ENCODE measurements at places on chromosomes 12 and 14. TPM values are rescaled to one million over a fixed set of nuclear protein-coding genes. Genes with fewer than 3 reads are reported as not detected.

DNA sequence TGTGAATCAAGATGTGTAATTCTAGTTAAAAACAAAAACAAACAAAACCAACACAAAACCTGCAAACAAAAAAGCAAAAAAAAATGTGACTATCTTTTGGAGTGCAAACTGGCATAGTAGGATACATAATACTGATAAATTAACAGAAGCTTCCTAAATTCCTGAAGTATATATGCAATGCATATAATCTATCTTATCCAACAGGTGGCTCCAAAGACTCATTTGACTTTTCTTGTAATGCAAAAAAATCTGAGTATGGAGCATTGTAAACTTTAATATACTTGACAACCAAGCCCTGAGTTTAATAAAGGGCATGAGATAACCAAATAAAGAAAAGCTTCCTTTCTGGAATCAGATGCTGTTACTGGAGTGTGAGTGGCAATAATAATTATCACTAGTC, 1003.6 kb downstream of the FSCB start:
- no peak for DNase-seq

- DNase-seq: no peak
These were observed 115.0 kb downstream of the TMEM132C start for GRCh38 chr12:128381946-128382345.

KRT77 gene
- total RNA-seq: not detected

DNA sequence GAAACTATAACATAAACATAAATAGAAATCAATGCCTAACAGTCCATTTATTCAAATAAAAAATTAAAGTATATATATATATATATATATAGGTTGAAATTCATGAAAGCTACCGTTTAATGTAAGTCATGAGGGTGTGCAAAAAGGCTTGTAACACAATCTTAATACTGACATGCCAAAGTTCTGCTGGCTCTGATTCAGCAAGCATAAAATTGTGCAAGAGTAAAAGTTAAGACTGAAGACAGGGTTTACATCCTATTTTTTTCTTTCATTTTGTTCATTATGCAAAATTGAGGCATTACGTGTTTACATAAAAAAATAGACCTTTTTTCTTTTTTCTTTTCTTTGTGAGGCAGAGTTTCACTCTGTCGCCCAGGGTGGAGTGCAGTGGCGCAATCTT, 984.2 kb downstream of the FSCB start:
- no peak for DNase-seq

- no peak for DNase-seq
These were observed 85.0 kb downstream of the RNF34 start for GRCh38 chr12:121484967-121485366.

NTF3 gene
- total RNA-seq: not detected

- no peak for DNase-seq
These were observed 11.6 kb upstream of the KCNJ8 start for GRCh38 chr12:21786041-21786531.

- DNase-seq: no peak
These were observed 29.7 kb downstream of the RBM19 start for GRCh38 chr12:113936460-113936859.

GRCh38 chr12:49952391-49953055, 2.0 kb downstream of the AQP2 start:
- DNase-seq: no peak

SERPINA12 gene
- total RNA-seq: not detected

DNA sequence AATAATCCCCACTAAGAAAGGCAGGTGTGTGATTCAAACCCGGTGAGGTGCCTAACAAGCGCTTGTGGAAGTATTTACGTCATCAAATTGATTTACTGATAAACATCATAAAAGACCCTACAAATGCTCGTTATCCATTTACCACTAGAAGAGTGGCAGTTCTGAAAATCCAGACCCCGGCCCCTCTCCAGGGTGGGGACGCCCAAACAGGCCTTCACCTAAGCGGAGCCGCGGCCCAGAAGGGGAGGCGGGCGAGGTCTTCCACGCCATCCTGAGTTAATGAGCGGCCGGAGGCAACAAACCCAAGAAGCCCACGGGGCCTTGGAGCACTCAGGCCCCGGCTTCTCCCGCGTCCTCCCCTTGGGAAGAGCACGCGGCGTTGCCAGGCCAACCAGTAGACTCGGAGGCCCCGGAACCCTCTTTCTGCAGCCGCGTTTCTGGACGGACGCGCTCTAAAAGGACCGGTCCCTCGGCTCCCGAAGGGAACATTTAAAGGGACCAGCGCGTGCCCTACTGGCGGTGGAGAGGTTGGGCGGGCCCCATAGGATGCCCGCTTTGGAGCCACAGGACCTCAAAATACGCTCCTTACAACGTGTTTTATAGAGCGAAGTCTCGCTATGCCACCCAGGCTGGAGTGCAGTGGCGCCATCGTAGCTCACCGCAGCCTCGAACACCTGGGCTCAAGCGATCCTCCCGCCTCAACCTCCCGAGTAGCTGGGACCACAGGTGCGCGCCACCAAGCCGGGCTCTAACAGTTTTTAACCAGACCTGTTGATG, 3.5 kb downstream of the PTPN21 start:
- peak; percentile 57 for DNase-seq

DNA sequence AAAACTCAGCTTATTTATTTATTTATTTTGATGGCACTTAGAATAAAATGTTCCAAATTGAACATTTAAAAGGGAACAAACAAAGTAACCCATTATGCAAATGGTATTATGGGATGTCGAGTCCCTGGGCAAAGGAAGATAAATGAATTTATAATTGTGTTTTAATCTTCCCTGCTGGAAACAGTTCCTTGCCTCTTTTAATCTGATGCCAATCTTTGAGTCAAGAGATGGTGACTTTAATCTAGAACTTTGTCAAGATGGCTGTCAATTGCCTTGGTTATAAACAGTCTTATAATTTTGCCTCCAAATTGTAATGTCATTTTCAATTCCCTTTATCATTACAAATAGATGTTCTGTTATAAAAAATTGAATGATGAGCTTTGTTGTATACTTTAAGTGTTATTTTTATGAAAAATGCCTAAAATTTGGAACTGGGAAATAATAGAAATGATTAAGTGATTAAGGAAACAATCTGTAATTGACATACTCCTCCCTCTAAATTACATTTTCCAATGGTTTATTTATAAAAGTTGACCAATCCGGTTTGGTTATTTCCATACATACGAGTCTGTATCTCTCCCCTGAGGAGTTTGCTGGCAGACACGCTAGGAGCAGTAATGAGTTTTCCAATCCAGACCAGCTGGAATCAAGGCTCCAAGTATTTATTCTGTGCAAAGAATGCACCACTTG, 134.9 kb upstream of the FRMD6 start:
- no peak for DNase-seq

DNA sequence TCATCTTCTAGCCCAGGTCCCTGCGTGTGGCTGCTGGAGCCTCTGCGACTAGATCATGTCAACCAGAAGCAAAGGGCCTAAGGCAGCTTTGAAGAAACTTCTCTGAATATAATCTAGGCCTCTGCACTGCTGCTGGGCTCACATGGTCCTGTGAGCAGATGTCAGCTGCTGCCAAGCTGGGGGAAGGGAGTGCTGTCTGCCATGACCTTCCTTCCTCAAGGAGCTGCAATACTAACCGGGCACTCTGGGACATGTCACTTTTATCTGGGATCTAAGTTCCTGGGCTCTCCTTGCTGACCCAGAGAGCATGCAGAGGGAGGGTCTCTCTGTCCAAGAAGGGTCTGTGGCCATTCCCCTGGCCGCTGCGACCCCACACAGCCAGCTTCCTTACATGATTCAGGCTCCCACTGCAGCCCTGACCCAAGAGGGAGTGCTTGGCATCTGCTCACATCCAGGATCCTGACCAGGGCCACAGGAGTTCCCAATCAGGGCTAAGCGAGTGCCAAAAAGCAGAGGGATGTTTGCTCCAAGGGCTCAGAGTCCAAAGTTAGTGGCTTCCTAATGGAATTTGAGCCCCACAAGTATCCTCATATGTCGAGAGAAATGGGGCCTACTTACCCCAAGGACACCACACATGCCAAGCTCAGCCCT, 74.0 kb downstream of the PLEKHG3 start:
- no peak for DNase-seq

GRCh38 chr12:29103539-29103974, 45.5 kb upstream of the FAR2 start:
- peak; percentile 36 for DNase-seq

DNA sequence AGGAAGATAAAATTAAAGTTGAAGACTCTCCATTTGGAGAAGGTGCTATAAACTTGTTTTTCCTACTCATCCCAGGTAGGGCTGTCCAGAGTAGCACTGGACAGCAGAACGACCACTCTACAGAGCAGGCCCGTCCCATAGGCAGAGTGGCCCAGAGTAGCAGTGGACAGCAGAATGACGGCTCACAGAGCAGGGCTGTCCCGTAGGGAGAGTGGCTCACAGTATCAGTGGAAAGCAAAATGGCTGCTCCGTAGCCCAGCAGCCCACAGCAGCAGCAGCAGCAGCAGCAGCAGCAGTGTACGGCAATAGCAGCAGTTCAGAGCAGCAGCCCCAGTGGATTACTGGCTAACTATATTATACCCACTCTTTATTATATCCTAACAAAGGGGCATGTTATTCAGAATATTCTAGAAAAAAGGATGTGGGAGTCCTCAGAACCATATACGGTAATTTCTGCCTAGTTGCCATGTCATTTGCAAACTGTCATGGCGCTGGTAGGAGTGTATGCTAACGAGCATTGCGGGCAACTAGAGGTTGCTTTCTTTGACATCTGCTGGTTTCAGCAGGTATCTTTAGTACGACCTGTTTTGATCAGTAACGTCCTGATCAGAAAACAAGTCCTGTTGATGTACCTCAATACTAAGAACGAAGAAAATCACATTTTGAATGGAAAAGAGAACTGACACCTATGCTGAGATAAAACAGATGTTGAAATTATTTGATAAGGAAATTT, 567.3 kb downstream of the SLC16A7 start:
- no peak for DNase-seq

ANAPC5 gene
- total RNA-seq: 130 TPM

RDH16 gene
- 0.10 TPM for total RNA-seq

DNA sequence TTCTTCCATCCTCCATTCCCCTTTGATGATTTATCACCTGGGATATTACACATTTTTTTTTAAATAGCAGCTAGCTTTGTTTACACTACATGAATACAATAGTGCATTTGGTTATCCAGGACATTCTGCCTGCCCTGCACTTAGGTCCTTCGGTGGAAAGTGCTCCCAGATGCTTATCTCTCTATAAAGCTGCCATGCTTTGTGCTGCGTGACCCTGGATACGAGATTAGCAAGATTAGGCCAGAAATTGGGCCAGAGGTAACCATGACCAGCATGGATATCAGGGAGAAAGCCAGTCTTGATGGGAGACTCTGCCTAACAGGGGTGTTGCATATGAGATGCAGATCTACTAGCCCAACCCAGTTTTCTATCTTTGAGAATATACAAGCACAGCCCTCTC, 12.1 kb upstream of the KRT83 start:
- DNase-seq: no peak

WSCD2 gene
- not detected for total RNA-seq

GRCh38 chr12:94594443-94594825, 55.9 kb downstream of the TMCC3 start:
- no peak for DNase-seq

SLC6A13 gene
- total RNA-seq: 0.40 TPM

DNA sequence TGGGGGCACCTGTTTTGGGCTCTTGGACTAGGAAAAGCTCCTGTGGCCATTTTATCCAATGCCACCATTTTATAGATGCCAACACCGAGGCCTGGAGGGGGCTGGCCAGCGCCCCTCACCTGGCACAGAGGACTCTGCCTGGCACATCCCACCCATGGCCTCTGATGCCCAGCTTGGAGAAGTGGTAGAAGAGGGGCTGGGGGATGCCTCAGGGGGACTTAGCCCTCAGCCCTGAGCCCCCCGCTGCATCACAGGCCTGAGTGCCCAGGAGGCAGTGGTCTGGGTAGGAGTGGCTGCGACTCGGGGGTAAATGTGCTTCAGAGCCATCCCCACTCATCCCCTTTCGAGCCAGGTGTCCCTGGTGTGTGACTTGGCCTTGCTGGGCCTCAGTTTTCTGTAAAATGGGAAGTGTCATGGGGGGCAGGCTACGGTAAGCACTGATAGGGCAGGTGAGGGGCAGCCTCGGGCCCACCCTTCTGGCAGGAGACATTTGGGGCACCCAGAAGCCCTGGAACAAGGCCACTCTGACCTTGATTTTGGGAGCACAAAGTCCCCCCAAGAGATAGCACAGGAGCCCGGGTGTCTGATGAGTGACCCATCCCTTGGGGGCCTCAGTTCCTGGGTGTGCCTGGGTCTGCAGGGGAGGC, 22.5 kb downstream of the SH2B3 start:
- DNase-seq: no peak

GRCh38 chr14:101078892-101079221, 175.3 kb upstream of the RTL1 start:
- DNase-seq: no peak

DNA sequence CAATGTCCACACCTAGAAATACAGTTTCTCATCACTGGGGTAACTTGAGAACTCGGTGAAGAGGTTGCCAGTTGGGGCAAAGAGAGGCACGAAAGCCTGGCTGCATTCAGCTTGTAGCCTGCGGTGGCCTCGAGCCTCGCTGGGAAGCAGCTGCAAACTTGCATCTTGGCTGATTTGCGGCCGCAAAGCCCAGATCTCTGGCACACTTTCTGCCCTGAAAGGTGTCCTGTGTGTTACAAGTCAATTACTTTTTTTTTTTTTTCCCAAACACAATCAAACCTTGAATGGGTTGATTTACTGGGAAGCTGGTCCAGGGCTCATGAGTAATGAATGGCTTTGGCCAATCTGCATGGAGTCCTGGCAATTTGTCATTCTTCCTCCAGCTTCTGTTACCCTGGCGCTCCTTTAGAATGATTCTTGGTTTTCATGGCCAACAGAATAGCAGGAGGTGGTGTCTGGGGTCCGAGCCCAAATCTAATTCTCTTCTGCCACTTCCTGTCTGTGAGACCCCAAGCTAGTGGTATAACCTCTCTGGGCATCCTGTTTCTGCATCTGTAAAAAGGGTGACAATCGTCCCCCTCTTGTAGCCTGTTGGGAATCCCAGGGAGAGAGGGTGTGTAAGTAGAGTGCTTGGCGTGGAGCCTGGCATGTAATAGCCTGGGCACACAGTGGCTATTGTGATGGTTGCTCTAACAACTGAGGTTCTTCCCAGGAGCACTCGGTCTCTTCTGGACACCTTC, 6.7 kb downstream of the BCL7A start:
- no peak for DNase-seq

GRCh38 chr12:15963271-15963670, 52.1 kb downstream of the DERA start:
- no peak for DNase-seq

POLE gene
- 117 TPM for total RNA-seq

- no peak for DNase-seq
These were observed 17.6 kb downstream of the KERA start for GRCh38 chr12:91040096-91040755.

- no peak for DNase-seq
These were observed 85.4 kb downstream of the CRACR2A start for GRCh38 chr12:3667485-3667884.

- DNase-seq: no peak
These were observed 42.0 kb downstream of the GPHB5 start for GRCh38 chr14:63276492-63277342.

DNA sequence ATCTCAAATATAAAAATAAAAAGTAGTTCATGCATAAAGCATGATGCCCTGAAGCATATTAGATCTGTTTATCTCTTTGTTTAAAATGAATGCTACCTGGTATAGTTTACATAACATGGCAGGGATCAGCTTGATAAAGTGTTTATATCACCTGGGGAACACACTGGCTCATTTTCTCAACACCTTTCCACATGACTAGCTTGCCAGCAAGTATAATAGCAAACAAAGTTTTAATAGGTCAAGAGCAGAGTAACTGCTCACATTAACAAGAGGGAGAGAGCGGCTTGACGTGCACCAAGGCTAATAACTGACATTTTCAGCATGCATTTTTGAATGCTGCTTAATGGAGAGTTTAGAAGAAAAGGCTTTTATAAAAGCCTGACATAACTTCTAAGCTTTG, 246.4 kb downstream of the EGLN3 start:
- no peak for DNase-seq

DAD1 gene
- 197 TPM for total RNA-seq

All from activated naive CD8-positive, alpha-beta T cell treated with anti-CD3 and anti-CD28 coated beads for 36 hours (primary cell).